Omental fat pad (tissue), 4 donors: ENCODE measurements at places on chromosomes 13 and 19. TPM values are rescaled to one million over a fixed set of nuclear protein-coding genes. Genes with fewer than 3 reads are reported as not detected.

- no peak for DNase-seq
These were observed 13.6 kb downstream of the UBAC2 start for GRCh38 chr13:99214232-99214631.

GRCh38 chr13:28991764-28992163 lies 171.6 kb downstream of the MTUS2 start:
- DNase-seq, result no peak

- no peak for DNase-seq
These were observed 117.7 kb downstream of the KCNRG start for GRCh38 chr13:50132904-50133357.

- DNase-seq, result no peak
These were observed 7.6 kb downstream of the SERPINE3 start for GRCh38 chr13:51347099-51347498.

GRCh38 chr19:18153556-18154134 lies 682 bp downstream of the PIK3R2 start:
- no peak for DNase-seq

Gene ING1
- total RNA-seq, result 56.6 TPM

Gene TGFBR3L
- total RNA-seq, result not detected
